ENCODE measurements at places on chromosomes 3 and 15. TPM values are rescaled to one million over a fixed set of nuclear protein-coding genes. Genes with fewer than 3 reads are reported as not detected.

Gene PRSS50
- 0.04 TPM for polyA plus RNA-seq

DNA sequence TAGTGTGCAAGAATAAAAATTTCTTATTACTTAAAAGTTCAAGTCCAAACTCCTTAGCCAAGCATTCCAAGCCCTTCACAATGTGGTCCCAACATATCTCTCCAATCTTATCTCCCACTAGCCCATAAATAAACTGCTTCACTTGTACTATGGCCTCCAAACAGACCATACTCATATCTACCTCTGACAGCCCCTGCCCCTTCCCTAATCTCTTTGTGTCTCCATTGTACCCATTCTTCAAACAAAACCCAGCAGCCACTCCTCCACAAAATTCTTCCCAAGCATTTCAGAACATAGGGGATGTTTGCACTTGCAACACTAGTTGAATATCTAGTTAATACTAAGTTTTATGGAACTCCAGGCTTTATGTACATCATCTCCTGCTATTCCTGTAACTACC lies 30.5 kb downstream of the LCMT2 start:
- no peak for DNase-seq

GRCh38 chr3:36907911-36908646 lies 36.8 kb downstream of the TRANK1 start:
- peak; percentile 70 for DNase-seq

GRCh38 chr3:141086188-141086587 lies 35.0 kb downstream of the SPSB4 start:
- no peak for DNase-seq

- no peak for DNase-seq
Measured at GRCh38 chr3:149207475-149207874, 14.2 kb downstream of the CP start.

- no peak for DNase-seq
Measured at GRCh38 chr3:80192936-80193335, 425.1 kb upstream of the ROBO1 start.

GRCh38 chr3:51974963-51975851 lies at the start of gene ABHD14A:
Gene ABHD14A, plus strand, starts transcription at chr3:51975064. Its CDS starts 72 bp downstream, at chr3:51975136.
- peak; percentile 85 for DNase-seq

DNA sequence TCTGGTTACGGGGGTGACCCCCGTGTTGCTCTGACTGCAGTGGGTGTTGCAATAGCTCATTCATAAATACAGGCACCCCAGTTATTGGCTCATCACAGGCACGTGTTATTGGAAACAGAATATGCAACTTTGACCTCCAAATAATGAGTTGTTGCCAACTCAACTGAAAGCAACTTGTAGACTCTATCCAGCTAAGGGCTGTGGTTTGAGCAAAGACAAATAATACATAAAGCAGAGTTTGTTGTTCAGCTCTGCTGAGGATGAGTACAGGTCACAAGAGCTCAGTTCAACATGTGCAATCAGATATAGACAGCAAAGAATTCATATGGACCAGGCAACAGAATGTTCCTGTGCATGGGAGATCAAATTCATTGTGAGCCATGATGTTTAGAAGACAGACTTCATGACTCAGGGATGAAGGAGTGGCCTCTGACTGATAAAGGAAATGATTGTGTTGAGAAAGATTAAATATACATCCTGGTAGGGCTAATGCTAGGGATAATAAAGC lies 87.6 kb upstream of the LRIG1 start:
- DNase-seq = no peak

DNA sequence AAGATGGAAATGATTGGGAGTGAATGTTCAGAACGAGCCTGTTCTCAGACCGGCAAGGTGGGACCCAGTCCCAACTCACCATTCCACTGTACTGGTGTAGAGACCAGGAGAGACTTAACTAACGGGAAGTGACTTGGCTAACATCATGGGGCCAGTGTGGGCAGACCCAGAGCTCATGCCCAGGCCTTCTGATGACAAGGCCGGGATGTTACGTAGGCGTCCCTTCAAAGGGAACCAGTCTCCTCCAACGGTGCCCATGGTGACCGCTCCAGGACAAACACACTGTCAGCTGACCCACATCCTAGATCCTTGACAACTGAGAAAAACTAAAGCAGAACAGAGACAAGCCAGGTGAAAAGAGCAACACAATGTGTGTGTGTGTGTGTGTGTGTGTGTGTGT lies 128.4 kb upstream of the HACD2 start:
- no peak for DNase-seq

DNA sequence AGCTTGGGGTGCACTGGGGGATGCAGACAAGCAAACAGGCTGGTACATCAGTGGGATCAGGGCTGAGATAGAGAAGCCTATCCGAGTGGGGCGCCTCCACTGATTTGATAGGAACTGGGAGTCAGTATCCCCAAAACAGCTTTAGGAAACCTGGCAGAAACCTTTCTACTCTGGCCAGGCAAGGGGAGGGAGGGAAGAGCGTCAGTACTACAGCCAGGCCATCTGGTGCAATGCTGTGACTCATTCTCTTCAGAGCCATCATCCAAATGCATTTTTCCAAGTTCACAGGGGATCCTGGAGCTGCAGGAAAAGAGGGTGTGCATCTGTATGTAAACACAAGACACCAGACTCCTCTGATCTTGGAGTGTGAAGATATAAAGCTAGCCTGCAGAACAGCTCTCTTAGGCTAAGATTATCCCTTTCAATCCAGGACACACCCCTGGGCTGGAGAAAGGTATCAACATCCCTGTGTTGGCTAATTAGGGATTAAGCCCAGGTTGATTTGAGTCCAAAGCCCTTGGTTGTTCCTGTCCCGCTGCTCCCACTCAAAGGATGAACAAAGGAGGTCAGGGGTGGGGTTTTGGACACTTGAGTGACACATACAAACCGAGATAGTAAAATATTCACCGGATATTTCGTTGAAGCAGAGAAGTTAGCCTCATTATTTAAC lies 9.3 kb downstream of the GALNT15 start:
- DNase-seq = no peak

GRCh38 chr3:139652561-139652960 lies 25.2 kb downstream of the NMNAT3 start:
- no peak for DNase-seq

DNA sequence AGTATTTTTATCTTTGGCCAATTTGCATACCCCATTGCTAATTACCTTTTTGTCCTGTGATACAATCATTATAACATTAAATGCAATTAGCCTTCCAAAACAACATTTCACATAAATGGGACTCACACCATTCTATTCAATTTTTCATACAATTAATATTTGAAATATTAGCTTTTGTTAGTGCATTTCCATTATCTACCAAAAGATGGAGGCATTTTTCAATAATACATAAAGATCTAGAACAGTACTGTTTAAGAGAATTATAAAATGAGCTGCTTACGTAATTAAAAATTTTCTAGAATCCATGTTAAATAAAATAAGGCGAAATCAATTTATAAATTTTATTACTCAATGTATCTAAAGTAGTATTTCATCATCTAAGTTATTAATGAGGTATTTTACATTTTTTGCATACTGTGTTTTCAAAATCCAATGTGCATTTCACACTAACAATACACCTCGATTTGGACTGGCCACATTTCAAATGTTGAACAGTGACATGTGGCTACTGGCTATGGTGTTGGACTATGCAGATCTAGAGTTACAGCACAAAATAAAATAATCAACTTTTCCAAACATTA lies 74.3 kb downstream of the TJP1 start:
- DNase-seq = no peak

GRCh38 chr15:99361545-99362185 lies 110.4 kb downstream of the LRRC28 start:
- no peak for DNase-seq

- no peak for DNase-seq
Measured at GRCh38 chr3:189664311-189664710, 33.1 kb downstream of the TP63 start.

Gene MORC1
- polyA plus RNA-seq = not detected

Gene PLIN1
- 0.29 TPM for polyA plus RNA-seq

GRCh38 chr15:94620632-94621031 lies 389.3 kb downstream of the MCTP2 start:
- no peak for DNase-seq

DNA sequence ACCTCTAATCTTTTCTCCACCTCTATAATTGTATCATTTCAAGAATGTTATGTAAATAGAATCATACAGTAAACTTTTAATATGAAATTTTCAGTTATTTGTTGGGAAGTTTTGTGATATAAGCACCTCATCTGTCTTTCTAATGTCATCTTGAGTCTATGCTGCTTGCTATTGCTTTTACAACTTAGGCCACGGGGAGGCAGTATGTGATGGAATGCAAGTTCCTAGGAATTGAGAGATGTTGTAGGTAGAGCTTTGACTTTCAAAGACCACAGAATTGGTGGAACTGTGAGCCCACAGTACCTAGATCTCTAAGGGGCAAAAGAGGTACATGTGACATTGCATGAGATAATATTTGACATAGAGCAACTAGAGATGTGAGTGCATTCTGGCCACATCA lies 328.3 kb downstream of the MFSD1 start:
- peak; percentile 26 for DNase-seq

Gene IQCF6
- not detected for polyA plus RNA-seq

Gene MESP2
- polyA plus RNA-seq = 0.19 TPM

DNA sequence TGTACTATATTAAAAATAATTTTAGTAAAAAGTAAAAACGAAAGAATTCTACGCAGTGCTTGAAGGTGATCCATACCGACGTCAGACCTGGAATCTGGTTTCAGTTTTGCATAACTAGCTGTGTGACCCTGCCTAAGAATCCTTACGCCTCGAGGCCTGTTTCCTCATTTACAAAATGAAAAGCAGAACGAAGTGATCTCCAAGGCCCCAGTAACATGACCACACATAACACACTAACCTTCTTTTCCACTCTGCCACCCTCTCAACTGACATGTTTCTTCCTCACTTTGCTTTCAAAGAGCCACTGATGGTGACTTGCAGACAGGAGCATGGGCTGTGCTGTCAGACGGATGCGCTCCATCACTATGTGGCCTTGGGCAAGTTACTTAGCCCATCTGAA lies 4.8 kb downstream of the MESD start:
- DNase-seq = peak; percentile 75

- no peak for DNase-seq
Measured at GRCh38 chr3:187618722-187619121, 51.5 kb downstream of the SST start.

Gene TNIK
- 0.66 TPM for polyA plus RNA-seq

Gene C3orf52
- 0.23 TPM for polyA plus RNA-seq

Gene ARL14
- 0.43 TPM for polyA plus RNA-seq

DNA sequence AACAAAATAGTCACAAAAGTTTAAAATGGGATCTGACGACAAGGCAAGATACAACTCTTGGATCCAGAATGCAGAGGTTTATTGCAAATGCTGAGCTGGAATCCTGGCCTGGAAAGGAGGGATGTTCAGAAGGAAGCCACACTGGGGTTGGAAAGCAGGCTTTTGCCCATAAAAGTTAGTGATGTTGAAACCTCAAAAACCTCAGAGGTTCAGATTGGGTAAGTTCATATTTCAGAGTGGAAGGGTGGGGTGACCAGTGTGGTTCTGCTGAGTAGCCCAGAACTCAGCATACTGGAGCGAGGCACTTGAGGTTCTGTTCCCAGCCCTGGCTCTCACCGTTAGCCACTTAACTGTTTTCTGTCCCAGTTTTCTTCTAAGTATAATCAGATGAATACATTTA lies 114.0 kb upstream of the OSTN start:
- DNase-seq = no peak

- DNase-seq = peak; percentile 44
Measured at GRCh38 chr15:40927873-40928806, 1.0 kb upstream of the DLL4 start.
